Hindlimb muscle (tissue), 1 donor: ENCODE measurements at places on chromosomes 11 and 22.

GRCh38 chr11:45917286-45917622, 423 bp downstream of the PEX16 start:
- no peak for DNase-seq

DNA sequence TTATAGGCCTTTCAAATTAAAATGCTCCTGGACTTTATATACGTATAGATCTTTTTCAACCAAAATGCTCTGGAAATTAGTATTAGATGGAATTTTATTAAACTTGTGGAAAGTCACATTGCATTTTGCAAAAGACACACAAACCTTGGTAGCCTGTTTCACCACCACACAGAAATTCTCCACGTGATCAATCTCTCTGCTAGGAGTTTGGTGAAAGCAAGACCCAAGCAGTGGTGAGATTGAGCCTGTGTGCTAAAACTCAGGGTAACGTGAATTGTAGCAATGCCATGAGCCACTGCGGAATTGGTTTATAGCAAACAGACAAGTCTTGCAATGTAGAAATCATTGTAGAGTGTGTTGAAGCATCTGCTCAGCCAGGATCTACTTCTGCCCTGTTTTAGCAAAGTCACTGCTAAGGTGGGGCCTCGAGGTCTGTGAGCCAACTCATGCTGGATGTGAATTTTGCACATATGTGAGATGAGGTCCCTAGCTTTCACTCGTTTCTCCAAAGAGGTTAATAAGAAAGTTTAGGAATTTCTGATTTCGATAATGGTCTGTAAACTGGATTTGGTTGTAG, 184.8 kb downstream of the DBX1 start:
- DNase-seq: no peak

GRCh38 chr11:44338698-44339529, 29.0 kb upstream of the ALX4 start:
- DNase-seq: no peak

DNA sequence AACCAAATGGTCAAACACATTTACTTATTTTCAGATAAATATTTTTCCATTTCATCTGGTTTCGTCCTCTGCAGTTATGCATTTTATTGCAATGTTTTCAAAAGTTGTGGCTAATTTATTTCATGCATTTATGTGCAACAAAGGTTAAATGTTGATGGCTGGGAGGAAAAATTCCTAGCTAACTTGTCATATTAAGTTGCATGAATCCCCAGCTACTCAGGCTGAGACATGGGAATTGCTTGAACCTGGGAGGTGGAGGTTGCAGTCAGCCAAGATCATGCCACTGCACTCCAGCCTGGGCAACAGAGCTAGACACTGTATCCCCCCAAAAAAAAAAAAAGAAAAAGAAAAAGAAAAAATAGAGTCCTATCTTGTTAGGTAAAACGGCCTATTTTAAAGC, 1862.4 kb upstream of the RAG2 start:
- no peak for DNase-seq

- no peak for DNase-seq
Measured at GRCh38 chr11:70080763-70081162, 2.6 kb downstream of the ANO1 start.

DNA sequence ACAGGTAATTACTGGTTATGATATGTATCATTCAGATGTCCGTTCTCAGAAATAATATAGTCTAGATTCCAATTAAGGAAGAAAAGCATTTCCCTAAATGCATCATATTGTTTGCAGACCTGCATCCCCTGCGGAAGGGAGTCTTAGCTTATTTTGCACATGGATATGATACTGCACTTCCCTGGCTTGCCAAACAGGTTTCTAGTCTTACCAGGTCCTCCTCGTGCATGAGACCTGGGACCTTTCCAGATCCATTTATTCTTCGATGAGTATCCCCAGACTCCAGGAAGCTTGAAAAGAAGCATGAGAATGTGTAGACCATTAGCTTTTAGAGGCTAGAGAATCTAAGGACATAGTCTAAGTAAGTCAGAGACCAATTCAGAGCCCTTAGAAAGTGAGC, 30.6 kb downstream of the CYB5R2 start:
- DNase-seq: no peak

DNA sequence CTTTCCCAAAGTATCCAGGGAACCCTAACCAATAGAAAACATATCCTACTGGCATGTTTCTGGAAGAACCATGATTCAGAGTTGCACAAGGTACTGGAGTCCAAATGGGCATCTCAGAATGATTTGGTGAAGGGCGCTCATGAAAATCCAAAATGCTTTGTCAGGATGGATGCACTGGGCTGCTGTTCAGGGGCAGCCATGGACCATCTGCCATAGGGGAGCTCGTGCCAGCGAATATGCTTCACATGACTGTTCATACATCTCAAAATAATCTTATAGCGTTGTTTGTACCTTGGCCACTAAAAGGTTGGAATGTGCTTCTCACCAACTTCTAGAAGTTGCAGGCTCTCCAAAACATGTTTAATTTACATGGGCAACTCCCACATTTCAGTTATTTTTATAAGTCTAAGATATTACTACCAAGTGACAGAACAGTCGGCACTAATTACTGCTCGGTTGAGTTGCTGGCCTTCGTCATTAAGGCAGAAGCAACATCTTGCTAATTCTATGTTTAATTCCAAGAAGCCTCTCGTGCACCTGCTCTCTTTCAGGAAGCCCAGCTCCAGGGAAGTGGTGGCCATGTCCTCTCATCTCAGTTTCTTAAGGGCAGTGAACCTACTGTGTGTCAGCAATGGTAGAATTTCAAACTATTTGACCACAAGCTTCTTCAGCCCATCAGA, 1497.7 kb downstream of the TBC1D22A start:
- DNase-seq: no peak

- DNase-seq: no peak
Measured at GRCh38 chr11:6203327-6203726, 2.0 kb upstream of the C11orf42 start.

DNA sequence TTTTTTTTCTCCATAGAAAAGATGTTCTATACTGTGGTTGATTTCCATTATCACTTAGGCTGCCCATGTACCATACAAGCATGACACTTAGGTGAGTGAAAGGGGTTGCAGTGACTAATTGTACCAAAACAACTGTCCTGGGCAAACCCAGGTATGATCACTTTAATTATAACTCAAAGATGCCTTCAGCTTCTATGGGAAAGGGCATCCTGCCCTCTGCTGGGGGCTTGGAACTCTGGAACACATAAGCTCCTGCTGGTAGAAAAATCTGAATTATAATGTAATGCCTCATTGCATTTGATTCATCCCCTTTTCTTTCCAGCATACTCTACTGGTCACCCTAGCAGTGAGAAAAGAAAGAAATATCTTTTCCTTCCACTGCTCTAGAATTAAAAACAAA, 206.3 kb downstream of the DDX10 start:
- no peak for DNase-seq

DNA sequence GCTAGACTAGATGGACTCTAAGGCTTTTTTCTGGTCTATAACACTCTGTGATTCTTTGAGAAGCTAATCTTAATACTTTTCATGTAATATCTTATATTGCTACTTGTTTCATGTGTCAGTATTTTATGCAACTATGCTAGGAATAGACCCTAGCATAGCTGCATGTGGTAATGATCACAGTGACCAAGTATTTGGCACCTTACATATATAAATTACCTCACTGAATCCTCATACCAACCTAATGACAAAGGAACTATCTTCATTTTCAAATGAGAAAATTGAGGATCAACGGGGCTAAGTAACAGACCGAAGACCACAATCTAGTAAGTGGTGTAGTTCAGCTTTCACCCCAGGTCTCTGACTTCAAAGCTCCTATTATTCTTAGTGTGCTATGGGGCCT, 327.3 kb upstream of the PITPNB start:
- no peak for DNase-seq

GRCh38 chr11:45045683-45046471, 95.2 kb upstream of the TP53I11 start:
- no peak for DNase-seq

DNA sequence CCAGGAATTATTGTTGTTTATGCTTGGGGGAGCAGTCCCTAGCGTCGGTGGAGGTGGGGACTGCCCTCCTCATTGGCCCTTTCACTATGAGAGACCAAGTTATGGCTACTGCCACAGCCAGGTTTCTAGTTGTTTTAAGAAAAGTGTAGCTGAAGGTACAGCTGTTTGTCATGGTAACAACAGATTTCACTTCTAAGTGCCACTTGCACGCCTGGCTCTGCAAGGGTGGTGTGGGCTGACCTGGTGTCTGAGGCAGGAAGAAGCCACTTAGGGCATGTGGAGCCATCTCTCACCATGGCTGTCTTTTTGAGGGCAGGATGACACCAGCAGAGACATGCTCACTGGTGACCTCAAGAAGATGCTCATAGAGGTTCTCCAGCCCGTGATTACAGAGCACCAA, 46.3 kb upstream of the MPEG1 start:
- no peak for DNase-seq

GRCh38 chr11:119273721-119274120, 43.2 kb downstream of the MCAM start:
- DNase-seq: no peak

GRCh38 chr11:60915248-60915914, 1.4 kb downstream of the TMEM109 start:
- DNase-seq: no peak

DNA sequence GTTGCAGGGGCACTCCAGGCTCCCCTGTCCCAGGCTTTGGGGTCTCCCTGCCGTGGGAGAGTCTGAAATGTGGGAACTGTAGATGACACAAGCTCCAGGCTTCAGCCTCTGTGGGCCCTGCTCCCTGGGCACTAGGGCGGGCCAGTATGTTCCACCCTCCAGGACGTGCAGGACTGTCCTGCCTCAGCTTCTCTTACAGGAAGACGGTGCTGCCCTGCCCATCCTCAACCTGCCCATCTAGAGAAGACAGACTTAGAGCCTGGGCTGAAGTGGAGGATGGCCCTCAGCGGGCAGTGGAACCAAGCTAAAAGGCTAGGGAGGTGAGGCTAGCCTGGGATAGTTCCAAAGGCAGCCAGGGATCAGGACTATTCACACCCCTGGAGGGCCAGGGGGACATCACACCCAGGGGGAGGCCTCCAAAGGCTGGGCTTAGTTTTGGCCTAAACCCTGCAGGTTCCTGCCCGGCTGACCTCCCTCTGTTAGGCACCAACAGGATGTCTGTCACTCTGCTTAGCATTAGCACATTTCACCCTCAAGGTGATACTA, 4.0 kb upstream of the CERK start:
- DNase-seq: no peak

DNA sequence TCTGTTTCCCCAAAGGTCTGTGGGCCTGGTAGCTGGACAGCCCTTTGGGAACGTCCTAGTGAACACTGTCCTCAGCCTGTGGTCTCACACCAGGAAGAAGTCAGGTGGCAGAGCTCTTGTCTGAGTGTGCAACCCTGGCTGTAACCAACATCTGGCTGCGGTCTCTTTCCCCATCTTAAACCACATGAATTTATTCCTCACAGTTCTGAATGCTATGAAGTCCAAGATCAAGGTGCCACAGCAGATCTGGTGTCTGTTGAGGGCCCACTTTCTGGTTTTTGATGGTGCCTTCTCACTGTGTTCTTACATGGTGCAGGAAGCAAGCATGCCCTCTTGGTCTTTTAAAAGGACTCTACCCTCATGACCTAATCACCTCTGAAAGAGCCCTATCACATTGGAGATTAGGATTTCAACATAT, 2.7 kb downstream of the UPB1 start:
- no peak for DNase-seq

DNA sequence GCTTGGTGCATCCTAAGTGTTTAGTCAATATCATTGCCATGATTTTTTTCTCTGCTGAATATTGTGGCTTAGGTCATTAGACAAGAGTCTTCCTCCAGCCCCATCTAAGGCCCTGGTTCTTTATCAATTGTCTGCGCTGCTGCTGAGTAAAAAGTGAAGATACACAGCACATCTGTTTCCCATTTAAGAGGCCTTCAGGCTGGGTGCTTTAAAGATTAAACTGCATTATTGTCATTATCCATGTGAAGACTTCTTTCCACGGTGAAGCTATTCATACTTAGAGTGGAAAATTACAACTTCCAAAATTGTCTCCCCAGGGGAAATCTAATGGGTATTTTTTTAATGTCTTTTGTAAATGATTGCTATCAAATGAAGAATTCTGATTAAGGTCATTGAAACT, 719.8 kb upstream of the LRRC4C start:
- DNase-seq: no peak

- no peak for DNase-seq
Measured at GRCh38 chr11:33500332-33500731, 200.3 kb downstream of the C11orf91 start.

- DNase-seq: no peak
Measured at GRCh38 chr11:87368858-87369480, 331.2 kb downstream of the TMEM135 start.

DNA sequence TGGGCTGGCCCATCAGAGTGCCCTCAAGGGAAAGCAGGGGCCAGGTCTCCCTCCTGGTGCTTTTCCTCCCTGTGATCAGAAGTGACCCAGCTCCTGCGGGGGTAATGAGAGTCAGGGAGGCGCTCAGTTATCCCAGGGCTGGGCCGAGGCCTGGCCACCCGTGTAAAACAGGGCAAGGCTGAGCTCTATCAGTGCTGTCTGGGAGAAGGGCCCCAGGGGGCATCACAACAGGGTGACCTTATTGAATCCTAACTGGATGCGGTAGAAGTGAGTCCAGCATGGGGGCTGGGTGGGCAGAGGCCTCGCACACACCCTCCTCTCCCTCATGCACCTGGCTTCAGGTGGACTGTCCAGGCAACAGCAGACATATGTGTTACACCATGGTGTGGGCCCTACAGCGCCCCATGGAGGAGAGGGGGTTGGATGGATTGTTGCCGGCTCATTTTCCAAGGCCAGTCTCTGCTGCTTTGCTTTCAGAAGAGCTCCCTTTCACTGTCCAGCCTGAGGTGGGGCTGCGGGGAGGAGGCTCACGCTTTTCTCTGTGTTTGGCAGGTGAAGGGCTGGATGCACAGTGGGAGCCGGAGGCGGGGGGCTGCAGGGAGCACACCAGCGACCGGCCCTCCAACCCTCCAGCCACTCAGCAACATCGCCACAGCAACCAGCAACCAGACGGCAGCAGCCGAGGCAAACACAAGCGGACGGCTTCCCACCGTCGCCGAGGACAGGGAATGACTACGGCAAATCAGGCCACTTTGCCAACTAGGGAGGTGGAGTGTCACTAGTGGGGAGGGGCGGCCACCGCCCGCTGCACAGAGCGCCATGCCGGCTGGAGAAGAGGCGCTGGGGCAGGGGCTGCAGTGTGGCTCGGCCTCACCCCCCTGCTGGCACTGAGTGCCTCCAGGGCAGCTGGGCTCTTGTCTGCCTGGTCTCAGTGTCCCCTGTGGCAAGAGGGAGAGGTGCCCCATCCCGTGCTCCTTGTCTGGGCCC, 24.7 kb downstream of the GNAZ start:
- no peak for DNase-seq

DNA sequence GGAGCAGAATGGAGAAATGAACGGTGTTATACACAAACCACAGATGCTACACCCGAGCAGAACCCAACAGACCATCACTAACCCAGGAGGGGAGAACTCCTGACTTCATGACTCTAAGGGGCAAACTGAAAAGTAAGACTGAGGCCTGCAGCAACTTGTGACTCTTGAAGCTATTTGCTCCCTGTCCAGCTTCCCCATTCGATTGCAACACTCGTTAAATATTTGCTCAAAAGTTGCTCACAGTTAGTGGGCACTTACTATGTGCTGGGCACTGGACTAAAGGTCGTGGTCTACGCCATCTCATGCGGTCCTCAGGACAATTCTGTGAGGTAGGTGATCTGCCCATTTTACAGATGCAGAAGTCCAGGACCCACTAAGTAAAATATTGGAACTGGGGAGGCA, 9.5 kb upstream of the ADA2 start:
- DNase-seq: no peak

- DNase-seq: no peak
Measured at GRCh38 chr22:43389227-43389836, 22.5 kb upstream of the MPPED1 start.
